ENCODE measurements at places on chromosomes 7 and 10.
A peak's percentile ranks its signal among the peaks of the same experiment; 100 is the strongest.

DNA sequence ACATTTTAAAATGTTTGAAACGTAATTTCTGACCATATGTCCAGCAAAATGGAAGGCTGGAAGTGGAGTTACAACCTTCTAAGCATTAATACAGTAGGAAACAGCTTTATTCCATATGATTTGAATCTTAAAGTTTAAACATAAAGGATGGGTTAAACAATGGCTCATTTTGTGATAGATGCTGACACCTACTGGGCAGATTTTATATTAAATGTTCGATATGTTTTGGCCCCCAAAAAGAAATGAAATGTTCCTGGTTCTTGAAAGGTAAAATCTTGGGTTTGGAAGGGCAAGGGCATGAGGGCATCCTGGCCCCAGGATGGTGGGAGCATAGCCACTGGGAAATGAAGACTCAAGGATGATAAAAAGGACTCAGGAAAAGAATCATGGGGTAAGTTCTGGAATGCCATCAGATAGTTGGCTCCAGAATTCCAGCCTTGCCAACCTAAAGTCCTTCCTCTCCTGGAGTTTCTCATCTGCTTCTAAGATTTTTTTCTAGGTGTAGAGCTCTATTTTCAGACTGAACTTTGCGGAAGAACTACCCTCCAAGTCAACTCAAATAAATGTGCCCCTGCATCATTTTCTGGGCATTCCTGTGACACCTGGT, 34.6 kb upstream of the SLC35G1 start:
- no peak for DNase-seq

DNA sequence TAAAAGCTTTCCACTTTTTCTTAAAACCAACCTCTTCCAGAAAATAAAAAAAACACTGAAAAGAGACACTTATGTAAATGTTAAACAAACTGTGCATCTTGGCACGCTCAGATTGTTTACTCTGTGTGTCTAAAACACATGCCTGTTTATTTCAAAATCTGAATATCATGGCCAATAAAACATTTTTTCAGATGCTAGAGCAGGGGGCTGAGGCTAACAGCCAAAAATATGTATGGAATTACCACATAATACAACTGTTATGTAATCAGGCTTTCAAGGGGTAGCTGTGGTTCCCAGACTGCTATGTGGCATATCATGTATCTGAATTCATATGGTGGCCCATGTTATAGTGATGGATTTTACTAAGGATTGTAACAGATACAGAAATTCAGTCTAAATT, 130.4 kb downstream of the HIBADH start:
- DNase-seq, result no peak

DNA sequence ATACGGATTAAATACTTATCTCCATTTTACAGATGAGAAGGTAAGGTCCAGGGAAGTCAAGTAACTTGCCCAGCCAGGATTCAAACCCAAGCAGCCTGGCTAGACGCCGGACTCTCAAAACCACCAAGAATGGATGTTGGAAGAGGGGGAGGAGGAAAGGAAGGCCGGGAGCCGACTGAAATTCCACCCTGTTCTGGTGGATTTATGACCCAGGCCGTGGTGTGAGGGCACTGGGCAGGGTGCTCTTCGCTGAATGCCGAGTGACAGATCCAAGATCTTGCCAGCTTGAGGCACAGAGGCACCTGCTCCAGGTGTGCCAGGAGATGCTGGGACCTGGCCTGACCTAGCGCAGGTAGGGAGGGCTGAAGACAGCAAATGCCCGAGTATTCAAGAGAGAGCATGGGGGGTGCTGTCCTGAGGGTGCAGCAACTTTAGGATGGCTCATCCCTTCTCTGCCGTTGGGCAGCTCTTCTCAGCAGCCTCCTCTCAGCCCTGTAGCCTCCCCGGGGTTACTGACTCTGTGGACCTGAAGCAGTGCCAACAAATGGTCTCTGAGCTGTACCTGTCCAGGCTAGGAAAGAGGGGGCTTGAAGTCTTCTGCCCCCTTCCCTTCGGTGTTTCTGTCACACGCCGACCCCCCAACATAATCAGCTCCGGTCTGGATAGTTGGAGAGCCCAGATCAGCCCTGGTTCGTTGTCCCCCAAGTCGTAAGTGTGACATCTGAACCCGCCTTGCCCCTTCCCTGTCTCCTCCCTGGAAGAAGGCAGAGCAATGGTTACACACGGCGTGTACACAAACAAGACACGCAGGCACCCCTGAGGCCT, 713 bp downstream of the LOXL4 start:
- DNase-seq, result no peak

GRCh38 chr7:66099232-66099550, 15.5 kb upstream of the CRCP start:
- DNase-seq, result no peak

GRCh38 chr10:9781666-9782065, 1236.0 kb upstream of the CELF2 start:
- DNase-seq, result no peak

GRCh38 chr10:29804025-29804852, 169.5 kb upstream of the SVIL start:
- DNase-seq, result no peak

DNA sequence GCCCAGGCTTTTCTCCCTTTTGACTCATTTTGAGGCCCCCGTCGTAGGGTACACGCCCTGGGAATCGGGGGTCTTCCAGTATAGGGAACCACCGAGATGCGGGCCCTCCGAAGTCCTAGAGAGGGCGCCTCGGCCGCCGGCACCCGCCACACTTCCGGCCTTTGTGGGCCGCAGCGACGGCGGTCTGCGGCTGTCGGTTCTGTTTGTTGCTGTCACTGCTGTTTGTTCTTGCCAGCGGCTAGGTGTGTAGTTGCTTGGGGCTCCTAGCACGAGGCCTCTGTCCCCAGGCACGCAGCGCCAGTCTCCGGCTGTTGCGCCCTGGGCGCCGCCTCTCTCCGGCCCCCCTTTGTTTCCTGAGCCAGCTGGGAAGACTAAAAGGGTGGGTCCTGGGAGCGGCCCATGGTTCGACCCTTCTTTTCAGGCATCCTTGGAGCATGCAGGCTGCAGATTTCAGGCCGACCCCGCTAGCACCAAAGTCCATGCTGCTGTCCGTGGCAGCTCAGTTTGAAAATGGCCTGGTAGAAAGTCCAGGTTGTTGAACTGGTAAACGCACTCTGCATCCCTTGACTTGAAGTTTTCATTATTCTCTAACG, 17.8 kb upstream of the ZKSCAN1 start:
- peak; percentile 65 for DNase-seq

DNA sequence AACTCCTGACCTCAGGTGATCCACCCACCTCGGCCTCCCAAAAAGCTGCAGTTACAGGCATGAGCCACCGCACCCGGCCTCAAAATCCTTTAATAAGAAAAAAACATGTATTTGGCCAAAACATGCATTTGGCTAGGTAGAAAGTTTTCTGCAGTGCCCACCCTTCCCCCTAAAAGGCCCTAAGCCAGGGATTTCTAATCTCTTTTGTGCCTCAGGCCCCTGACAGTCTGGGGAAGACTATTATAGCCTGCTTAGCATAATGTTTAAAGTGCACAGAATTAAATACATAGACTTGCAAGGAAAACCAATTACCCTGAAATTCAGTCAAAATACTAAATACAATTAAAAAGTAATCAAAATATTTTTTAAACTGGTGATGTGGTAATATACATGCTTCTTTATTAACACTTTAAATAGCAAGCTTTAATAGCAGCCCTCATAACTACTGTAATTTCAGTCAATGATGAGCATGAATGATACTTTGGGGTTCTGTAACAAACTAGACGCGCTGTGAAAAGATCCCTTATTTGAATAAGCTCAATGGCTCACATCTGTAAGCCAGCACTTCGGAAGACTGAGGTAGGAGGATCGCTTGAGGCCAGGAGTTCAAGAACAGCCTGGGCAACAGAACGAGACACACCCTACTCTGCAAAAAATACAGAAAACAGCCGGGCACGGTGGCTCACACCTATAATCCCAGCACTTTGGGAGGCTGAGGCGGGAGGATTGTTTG, 29.9 kb downstream of the SPDYE6 start:
- no peak for DNase-seq

GRCh38 chr10:25017154-25017590, 760 bp downstream of the THNSL1 start:
- DNase-seq, result peak; percentile 18

GRCh38 chr7:19677180-19677579, 31.7 kb downstream of the POLR1F start:
- no peak for DNase-seq

- DNase-seq, result no peak
These were observed 6.4 kb downstream of the FBH1 start for GRCh38 chr10:5896208-5897052.

DNA sequence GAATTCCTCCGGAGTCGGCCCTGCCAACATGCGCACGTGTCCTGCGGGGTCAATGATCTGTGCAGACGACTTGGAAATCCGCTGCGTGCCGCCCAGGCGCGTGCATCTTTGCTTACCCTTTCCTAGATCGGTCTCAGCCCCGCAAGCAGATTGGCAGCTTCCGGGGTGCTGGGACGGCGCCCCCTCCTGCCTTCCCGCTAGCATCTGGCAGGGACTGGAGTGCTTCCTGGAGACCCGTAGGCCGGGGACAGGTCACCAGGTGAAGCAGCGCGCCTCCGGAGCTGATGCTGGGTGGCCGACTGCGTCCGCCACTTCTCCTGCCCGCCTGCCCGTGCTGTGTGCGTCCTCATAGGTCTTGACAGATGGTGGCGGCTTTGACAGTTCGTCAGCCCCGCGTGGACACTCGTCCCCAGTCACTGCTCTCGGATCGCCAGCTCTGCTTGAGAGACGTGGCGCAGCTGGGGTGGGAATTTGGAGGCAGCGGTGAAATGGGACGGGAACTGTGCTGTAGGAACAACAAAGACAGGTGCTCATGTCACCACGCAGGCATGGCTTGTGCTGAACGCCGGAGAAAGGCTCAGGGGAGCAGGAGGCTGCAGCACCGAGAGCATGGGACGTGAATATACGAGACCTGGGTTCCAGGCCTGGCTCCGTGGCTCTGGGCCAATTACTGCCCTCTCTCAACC, 21.9 kb upstream of the KCNK18 start:
- no peak for DNase-seq

GRCh38 chr10:32323051-32323450, 23.9 kb downstream of the EPC1 start:
- no peak for DNase-seq
